ENCODE measurements at places on chromosomes 16 and 17.

- no peak for DNase-seq
These were observed 46.5 kb downstream of the MAPT start for GRCh38 chr17:45940826-45941225.

DNA sequence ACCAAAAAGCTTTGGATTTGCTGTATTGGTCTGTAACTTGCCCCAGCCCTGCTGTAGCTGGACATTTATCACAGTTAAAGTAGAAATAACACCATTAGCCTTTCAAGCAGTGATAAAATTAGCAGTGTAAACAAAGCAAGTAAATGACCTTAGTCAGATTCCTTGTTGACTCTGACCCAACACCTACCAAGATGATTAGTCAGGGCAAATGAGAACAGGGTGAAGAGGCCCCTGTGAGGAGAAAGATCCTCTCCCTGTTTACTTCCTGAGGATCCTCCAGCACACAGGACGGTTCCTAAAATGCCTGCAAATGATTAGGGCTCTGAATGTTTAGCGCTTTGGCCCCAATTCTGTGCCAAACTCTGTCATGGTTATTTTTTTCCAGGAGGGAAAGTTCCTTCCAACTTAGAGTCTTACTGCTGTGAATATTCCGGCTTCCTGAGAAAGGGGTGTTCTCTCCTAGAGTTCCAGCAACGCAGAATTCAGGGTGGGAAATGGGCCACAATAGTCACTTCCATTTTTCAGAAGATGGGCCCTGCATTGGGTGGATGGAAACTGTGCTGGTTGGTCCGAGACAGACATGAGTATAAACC lies 259.0 kb upstream of the MYOCD start:
- no peak for DNase-seq

DNA sequence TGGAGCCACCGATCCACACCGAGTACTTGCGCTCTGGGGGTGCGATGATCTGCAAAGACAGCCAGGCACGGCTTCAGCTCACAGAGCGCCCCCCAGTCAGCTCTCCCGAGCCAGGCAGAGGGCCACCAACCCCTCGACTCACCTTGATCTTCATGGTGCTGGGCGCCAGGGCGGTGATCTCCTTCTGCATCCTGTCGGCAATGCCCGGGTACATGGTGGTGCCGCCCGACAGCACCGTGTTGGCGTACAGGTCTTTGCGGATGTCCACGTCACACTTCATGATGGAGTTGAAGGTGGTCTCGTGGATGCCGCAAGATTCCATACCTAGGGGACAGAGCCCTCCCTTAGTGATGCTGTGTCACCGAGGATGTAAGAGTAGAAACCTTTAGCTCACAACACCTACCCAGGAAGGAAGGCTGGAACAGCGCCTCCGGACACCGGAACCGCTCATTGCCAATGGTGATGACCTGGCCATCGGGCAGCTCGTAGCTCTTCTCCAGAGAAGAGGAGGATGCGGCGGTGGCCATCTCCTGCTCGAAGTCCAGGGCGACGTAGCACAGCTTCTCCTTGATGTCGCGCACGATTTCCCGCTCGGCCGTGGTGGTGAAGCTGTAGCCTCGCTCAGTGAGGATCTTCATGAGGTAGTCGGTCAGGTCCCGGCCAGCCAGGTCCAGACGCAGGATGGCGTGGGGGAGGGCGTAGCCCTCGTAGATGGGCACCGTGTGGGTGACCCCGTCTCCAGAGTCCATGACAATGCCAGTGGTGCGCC lies 1.6 kb downstream of the ACTG1 start:
- DNase-seq, result peak; percentile 54

DNA sequence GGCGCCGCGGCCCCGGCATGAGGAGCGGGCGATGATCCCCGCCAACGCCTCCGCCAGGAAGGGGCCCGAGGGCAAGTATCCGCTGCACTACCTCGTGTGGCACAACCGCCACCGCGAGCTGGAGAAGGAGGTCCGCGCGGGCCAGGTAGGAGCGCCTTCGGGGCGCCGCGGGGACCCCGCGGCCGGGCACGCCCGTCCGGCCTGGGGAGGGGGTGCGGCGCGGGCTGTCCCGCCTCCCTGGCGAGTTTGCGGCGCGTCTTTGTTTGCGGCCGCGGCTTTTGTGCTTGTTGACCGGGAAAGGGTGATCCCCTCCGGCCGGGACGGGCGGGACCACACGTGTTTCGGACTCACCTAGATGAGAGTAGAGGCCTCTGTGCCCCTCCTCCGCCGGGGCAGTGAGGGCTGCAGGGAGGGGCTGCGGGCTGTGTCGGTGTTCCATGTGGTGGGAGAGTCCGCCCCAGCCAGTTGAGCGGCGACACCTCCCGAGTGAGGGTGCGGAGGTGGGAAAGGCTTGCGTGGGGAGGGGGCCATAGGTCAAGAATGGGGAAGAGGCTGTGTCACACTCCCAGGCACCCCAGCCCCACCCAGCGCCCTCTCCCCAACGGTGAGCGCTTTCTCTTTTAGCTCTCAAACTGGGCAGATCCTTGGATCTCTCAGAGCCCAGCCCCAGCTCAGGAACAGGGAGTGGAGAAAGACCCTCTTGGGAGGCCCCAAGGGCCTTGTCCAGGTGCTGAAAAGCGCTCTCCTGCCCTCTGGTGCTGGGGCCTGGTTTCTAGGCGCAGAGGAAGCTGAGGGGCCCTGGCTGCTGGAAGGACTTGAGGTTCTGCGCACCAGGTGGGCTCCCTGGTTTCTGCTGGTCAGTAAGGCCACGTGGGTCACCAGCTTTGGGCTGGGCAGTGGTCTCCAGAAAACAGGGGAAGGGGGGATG lies 923 bp downstream of the ANKRD13B start:
- DNase-seq, result no peak

DNA sequence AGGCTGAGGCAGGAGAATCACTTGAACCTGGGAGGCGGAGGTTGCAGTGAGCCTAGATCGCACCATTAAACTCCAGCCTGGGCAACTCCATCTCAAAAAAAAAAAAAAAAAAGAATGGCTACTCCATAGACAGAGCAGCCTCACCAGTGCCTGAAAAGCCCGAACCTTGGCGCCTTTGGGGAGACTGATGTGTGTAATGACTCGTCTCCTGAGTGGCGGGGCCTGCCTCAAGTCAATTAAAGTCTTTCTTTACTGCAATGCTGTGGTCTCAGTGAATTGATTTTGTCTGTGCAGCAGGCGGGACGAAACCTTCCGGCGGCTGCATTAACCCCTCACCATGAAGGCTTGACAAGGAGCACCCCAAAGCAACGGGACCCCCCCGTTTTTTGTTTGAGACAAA lies 3.5 kb upstream of the UQCC4 start:
- no peak for DNase-seq

DNA sequence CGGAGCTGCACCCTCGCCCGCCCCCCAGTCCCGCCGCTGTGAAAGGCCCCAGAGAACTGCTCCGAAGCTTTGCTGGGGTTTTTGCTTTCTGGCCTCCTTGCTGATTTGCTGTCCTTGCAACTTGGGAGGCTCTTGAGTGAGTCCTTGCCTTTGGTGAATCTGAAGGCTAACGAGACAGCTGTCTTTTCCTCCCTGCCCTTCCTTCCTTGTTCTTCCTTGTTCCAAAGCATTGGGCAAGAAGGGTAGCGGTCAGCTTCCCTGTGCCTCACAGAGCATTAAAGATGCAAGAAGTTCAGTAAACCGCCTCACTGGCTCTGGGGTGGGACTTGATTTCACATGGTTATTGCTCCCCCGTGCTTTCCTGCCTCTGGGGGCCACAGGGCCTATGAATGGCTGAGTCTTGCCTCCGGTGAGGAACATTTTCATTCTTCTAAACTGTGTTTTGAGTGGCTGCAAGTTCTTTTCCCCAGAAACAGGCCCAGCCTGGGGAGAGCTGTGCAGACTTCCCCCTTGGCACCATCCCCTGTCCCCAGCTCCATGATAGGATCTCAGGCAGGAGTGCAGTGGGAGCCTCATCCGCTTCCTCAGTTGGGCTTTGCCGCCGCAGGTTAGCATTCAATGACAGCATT lies 1.4 kb downstream of the YPEL2 start:
- no peak for DNase-seq

- no peak for DNase-seq
These were observed 296.6 kb upstream of the CDH11 start for GRCh38 chr16:65418435-65418834.

DNA sequence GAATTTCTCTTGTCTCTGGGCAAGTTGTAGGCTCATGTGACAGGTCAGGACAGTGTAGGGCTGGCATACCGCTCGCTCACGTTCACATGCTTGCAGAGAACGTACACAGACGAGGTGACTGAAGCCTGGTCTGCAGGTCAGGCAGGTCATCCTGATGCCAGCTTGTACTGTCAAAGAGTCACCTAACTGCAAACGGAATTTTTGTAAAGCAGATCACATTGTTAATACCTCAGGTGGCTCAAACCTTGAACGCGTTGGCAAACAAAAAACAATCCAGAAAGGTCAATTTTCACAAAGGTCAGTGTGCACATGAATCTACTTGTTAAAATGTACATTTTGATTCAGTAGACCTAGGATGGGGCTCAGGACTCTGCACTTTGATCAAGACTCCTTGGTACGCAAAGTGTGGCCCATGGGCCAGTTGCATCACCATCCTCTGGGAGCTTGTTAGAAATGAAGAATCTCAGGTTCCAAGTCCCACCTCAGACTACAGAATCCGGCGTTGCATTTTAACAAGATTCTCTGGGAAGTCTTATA lies 28.6 kb downstream of the ANKRD40 start:
- no peak for DNase-seq

- no peak for DNase-seq
These were observed 64.9 kb downstream of the IRF8 start for GRCh38 chr16:85963753-85964285.

DNA sequence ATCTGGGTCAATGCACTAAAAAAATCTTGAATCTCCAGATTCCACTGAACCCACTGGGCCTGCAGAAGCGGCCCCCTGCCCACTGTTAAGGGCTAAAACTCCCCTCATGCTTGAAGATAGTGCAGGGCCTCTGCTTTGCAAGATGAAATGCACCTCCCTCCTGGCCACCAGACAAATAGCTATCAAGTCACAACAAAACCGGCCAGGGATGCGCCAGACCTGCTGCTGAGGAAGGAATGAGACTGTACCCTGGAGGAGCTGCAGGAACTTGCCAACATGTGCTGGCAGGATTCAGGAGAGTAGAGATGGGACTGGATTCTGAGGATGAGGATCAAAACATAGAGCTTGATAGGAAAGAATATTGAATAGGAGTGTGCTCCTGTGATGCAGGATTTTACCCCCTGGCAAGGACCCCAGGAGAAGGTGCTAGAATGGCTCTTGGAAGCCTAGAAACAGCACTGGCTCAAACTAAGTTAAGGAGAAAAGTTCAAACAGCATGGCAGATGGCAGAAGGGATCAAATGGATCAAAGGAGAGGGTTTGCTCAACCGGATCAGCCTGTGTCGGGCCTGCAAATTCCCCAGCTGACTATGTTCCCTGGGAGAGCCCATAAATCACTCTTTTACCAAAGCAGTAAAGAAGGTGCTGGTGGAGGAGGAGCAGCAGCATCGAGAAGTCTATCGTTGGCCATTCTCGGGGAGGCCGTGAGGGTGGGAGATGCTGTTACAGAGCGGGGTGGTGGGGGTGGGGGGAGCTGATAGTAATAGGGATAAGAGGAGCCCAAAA lies 27.2 kb upstream of the XYLT2 start:
- DNase-seq, result no peak

DNA sequence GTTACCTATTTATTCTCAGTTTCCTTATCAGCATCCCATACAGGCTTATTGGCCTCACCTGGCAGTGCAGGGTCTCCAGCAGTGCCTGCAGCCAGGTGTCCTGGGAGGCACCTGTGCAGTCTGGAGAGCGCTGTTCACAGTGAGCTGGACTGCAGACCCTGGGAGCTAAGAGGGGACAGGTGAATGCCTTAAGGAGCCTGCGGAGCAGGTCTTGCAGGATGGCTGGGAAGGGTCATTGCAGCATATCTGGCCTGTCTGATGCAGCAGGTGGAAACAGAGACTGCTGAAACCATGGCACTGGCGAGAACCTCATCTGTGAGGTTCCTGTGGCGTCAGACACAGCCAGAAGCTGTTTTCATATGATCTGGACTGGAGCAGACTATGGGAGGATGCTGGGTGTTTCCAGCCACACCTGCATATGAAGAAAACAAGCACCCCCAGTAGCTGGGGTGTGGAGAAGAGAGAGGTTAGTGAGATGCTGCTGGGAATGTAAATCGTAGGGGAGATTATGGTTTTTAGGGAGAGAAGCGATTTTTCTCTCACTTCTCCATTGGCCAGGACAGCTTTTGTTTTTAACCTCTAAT lies 77.0 kb downstream of the NTN1 start:
- no peak for DNase-seq

DNA sequence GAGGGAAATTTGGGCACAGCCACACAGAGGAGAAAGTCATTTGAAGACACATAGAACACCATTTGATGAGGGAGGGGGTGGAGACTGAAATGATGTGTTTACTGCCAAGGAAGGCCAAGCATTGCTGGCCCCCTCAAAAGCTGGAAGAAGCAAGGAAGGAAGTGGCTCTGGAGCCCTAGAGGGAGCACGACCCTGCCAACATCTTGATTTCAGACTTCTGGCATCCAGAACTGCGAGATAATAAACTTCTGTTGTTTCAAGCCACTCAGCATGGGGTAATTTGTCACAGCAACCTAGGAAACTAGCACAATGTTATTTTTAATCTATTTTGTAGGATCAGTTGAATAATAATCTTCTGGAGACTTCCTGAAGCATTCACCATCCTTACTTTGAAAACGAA lies 314.8 kb upstream of the GOT2 start:
- no peak for DNase-seq

DNA sequence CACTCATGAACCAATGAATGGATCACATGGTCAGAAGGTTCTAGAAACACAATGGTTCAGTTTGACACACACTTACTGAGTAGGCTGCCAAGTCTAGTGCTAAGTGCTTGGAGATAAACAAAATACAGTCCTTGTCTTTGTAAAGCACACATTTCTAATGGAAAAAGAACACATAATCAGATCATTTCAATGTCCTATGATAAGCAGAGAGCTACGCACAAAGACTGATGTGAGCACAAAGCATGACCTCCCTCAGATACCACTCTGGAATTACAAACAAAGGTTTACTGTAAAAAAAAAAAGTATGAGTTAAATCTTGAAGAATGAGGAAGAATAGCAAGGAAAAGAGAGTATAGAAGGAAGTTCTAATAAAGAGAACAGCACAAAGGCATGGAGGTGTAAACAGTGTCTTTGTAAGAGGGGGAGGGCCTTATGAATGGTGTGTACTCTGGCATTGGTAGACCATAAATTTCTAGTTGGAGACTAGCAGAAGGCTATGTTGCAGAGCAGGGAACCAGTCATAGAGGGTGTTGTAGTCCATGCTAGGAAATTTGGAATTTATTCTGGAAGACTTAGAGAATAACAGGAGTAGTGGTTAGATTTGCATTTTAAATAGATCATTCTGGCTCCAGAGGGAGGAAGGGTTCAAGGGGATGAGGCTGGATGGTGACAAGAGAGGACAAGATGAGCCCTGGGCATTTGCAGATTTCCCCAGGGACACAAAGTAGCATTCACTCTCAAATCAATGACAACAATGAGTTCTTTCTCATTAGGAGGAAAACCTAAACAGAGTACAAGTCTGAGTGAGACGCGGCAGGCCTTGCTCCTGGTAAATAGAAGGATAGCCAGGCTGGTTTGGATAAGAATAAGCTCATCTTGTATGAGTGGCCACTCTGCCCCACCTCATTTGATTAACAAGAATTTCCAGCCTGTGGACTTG lies 468.0 kb downstream of the TOX3 start:
- no peak for DNase-seq

- DNase-seq, result no peak
These were observed 19.0 kb downstream of the MED24 start for GRCh38 chr17:40035162-40035559.

- DNase-seq, result no peak
These were observed 251.9 kb downstream of the SEC14L1 start for GRCh38 chr17:77392376-77393273.

GRCh38 chr17:60077226-60077625 lies 1.5 kb downstream of the HEATR6 start:
- no peak for DNase-seq

Measured in central memory CD4-positive, alpha-beta T cell (primary cell).